NCI-H526 (cell line): ENCODE measurements at places on chromosomes 2 and 18.
A peak's percentile ranks its signal among the peaks of the same experiment; 100 is the strongest.

DNA sequence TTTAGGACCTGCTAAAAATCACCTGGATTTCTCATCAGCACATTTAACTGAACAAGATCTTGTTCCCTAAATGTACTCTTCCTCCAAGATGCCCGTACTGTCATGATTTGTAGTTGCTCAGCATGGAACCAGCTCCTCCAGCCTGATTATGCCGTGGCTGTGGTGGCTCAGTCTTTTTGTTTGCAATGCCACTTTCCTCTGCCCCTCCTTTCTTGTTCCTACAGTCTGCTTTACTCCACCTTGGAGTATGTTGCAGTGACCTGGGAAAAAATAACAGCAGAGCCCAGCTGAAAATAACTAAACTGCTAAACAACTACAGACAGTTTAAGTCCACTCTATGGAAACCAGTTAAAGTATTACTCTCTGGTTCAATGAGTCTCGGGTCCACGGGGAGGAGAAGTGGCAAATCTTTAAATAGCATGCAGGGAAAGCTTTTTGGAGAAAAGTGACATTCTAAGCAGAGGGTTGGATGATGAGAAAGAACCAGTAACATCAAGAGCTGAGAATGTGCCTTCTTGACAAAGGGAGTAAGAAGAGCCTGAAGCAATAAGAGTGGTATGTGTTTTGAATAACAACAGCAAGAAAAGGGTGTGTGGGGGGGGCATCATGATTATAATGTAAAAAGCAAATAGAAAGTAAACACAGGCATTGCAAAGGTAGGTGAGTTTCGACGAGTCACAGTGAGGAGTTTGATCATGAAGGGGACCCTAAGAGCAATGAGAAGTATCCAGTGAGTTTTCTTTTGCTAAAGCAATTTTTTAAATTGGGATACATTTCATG, 225.7 kb downstream of the TMX3 start:
- no peak for DNase-seq

- peak; percentile 6 for DNase-seq
These were observed 102.4 kb downstream of the VAPA start for GRCh38 chr18:10015941-10016819.

DNA sequence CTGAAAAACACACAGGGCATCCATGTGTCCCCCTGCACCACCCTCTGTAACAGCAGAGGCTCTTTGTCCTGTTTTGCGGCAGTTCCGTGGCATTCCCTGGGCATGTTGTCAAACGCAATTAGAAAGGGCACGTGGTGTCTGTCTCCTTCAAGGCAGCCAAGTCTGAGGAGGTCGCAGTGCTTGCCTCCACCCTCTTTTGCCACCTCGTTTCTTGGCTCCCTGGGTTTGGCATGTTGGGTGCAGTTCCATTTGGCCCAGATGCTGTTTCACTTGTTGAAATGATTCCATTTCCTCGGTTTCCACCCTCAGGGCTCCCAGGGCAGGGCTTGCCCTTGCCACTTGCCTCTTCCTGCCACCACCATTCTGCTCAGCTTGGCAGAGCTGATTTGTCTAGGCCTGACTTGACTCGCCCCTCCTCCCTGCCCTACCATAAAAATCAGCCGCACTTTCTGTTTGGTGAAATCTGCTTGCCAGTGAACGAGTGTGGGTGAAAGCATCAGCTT, 12.4 kb downstream of the CCL20 start:
- no peak for DNase-seq

DNA sequence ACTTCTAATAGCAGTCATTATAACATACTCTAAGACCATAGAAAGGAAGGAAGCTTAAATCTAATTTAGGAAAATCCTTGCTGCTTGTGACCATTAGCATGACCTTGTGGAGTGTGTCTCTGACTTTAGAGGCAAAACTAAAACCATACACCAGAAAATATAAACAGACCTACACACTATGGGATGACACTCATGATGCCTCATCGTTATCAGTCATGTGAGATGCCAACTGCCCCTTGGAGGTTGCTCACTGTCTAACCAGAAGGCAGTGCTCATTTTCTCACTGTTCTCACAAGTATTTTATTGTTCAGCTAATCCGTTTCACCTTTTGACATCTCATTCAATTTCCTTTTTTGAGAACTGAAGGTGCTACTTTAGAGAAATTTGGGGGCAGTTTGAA, 376.9 kb downstream of the RND3 start:
- DNase-seq: no peak

- no peak for DNase-seq
These were observed 319.4 kb upstream of the RBMS1 start for GRCh38 chr2:160812830-160813505.

DNA sequence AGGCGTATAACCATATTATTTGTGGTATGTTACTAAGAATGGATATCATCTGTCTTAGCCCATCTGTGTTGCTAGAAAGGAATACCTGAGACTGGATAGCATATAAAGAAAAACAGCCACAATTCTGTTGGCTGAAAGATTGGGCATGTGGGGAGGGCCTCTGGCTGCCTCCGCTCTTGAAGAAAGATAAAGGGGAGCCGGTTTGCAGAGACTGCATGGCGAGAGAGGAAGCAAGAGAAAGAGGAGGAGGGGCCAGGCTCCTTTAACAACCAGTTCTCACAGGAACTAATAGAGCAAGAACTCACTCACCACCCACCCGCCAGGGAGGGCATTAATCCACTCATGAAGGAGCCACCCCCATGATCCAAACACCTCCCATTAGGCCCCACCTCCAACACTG, 29.2 kb upstream of the UXS1 start:
- no peak for DNase-seq

DNA sequence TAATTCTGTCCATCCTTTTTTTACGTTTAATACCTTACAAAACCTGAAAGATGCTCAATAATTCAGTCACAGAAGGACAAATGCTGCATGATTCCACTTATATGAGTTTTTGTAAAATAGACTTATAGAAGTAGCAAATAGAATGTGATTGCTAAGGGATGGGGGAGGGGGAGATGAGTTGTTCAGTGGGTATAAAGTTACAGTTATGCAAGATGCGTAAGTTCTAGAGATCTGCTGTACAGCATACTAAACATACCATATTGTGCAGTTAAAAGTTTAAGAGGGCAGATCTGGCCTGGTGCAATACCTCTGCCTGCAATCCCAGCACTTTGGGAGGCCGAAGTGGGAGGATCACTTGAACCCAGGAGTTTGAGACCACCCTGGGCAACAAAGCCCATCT, 78.8 kb downstream of the TET3 start:
- DNase-seq: no peak

DNA sequence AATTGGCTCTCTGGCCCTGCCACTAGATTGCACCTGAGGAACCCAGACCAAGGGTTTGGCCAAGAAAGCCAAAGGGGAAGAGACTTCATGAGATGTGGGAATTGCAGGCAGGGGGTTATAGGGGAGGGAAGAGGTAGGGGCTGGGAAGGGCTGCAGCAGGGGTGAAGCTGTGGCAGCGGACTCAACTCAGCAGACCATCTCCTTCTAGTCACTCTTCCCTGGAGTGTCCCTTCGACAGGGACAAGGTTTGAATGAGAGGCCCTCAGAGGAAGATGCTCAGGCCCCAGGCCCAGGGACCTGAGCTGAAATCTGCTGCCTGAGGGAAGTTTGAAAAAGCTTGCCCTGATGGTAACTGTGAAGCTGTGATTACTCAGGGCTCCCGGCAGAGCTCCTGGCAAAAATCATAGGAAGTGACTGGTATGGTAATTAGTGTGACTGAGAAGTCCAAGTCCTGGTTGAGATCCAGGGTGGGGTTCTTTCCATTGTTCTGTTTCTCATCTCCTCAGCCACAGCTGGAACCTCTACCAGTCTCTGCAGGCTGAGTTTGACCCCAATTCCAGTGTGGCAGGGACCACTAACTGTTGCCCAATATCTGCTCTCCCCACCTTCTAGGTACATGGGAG, 300.9 kb downstream of the CYP26B1 start:
- DNase-seq: no peak

DNA sequence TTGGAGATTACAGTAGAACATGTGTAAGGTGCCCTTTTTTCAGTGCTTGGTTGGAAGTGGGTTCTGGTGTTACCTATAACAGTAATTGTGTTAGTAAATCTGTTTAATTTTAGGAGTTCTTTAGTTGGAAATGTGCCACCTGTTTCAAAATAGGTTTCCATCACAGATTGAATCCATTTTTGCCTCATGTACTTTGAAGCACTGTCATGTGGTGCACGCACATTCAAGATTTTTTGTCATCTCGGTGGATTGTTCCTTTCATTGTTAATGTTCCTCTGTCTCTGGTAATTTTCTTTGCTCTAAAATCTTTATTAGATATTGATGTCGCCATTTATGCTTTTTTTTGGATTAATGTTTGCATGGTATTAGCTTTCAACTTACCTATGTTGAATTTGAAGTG, 1.3 kb downstream of the ATP9B start:
- no peak for DNase-seq

GRCh38 chr2:32484937-32485336, 128.1 kb downstream of the BIRC6 start:
- no peak for DNase-seq

DNA sequence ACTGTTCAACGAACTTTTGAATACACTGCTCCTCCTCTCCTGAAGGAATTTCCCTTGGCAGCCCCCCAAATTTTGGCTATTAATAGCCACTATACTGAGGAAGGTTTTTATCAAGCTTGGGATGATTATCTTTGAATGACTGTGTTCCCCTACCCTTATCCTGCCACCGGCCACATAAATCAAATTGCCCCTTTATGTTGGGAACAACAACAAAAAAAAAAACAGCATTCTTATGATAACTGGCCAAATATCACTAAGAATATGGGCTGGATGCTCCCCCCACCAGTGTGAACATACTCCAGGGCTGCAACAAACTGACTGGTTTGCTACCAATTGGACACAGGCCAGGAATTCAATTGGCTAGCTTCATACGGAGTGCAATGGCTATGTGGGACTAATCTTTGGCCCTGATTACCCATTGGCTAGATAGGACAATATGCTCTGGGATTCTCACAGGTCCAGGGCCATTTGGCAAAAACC, 20.6 kb downstream of the DUSP11 start:
- no peak for DNase-seq

- DNase-seq: peak; percentile 65
These were observed 495.8 kb downstream of the NRXN1 start for GRCh38 chr2:50535971-50536759.

DNA sequence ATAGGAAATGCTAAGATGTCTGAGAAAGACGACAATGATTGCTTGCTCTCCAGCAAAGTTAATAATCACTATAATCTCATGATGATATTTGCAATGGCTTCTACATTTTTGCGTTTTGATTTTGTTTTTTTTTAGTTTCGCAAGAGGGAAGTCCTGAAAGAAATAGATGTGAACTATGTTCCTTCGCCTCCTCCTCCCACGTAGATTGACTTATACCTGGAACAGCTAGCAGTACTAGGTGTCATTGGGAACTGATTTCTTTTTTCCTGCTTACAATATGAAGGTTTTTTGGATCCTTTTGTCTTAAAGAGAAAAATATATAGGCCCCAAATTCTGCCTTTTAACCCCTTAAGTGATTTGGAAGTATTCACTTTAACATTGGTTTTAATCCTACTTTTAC, 26.7 kb downstream of the ITPRID2 start:
- no peak for DNase-seq

DNA sequence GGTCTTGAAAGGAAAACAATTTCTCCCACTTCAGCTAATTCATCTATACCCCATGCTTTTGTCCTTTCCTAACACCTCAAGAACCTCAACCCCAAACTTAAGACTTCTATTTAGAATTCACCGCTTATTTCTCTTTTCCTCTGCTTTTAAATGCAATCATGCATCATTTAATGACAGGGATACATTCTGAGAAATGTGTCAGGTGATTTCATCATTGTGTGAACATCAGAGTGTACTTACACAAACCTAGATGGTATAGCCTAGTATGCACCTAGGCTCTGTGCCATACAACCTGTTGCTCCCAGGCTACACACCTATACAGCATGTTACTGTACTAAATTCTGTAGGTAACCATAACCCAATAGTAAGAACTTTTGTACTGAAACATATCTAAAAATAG, 22.9 kb downstream of the ARL5A start:
- DNase-seq: no peak

- DNase-seq: no peak
These were observed 30.7 kb upstream of the PIEZO2 start for GRCh38 chr18:11179959-11180519.

DNA sequence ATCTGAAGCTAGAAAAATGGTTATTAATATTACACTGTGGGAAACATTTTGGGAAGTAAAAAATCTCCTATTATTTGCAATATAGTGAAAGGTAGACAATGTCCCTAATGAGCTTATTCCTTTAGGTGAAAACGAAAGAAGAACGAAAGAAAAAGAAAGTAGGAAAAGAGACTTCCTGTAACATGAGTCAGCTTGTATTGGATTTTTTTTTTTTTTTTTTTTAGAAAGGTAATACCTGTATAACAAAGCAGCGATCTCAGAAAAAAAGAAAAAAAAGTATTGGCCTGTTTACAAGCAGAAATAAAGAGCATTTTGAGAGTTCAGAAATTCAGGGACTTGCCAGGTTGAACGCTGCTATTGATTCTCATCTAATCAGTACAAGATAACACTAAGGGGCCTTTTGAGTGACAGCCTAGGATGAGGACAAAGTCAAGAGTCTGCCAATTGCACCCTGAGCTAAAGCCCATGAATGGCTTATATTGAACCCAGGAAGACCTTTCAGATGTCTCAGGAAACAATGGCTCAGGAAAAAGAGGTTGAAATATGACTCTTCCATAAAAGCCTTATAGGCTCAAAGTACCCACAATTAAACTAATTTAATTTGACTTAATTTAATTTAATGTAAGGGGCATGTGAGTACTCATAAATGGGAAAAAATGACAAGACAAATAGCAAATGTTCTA, 615.6 kb upstream of the CDH2 start:
- no peak for DNase-seq

DNA sequence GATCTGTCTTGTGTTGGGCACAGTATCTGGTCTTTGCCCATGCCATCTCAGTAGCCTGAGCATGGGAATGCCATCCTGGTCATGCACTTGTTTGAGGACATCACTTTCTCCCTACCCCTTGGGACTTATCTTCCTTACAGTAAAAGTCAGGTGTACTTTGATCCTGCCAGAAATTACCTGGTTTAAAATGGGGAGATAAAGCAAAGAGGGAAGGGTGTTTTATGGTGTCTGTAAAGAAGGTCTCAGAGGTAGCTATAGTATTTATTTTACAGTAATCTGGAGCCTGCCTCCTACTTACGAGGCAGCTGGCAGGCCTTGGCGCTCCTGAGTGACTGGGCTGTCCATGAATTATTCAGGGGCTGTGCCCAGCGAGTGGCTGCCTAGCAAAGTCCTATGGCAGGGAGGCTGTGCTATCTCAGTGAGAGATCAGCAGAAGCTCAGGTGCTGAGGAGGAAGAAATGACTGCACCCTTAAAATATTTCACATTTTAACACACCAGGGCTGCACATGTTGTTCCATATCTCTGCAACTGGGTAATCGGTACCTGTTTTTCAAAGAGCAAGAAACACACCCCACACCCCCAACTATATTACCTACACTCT, 93.9 kb downstream of the SPTBN1 start:
- DNase-seq: peak; percentile 36

- DNase-seq: no peak
These were observed 1712.8 kb upstream of the TMEFF2 start for GRCh38 chr2:193907561-193907960.

DNA sequence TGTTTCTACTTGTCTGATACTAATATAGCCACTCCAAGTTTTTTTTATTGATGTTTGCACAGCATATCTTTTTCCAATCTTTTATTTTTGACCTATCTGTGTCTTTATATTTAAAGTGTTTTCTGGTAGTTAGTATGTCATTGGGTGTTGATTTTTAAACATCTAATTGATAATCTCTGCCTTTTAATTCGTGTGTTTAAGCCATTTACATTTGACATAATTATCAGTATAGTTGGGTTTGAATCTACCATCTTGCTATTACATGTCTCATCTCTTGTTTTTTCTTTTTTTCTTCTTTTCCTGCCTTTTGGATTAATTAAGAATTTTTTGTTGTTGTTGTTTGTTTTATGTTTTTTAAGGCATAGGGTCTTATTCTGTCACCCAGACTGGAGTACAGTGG, 44.2 kb downstream of the TAF1B start:
- no peak for DNase-seq
